ENCODE measurements at places on chromosomes 2 and 18.
A peak's percentile ranks its signal among the peaks of the same experiment; 100 is the strongest.

- DNase-seq = peak; percentile 69
Measured at GRCh38 chr2:164523009-164523408, 98.3 kb downstream of the GRB14 start.

DNA sequence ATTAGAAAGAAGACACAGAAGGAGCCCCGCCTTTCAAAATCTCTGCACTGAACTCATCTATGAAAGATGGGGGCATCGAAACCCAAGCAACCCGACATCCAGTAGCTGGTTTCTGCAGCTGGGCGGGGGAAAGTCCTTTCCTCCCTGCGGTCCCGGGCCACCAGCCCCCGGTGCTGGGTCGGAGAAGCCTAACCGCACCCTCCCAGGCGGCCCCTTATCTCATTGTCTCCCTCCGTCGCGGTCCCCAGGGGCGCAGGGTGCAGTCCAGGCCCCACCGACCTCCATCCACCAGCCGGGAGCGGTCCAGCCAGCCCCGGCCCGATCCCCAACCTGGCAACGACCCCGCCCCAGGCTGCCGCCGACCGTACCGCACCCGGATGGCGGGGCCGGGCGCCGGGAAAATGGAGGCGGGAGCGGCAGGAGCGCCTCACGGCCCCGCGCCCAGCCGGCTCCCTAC is 452 bp downstream of the RAPH1 start:
- DNase-seq = no peak

DNA sequence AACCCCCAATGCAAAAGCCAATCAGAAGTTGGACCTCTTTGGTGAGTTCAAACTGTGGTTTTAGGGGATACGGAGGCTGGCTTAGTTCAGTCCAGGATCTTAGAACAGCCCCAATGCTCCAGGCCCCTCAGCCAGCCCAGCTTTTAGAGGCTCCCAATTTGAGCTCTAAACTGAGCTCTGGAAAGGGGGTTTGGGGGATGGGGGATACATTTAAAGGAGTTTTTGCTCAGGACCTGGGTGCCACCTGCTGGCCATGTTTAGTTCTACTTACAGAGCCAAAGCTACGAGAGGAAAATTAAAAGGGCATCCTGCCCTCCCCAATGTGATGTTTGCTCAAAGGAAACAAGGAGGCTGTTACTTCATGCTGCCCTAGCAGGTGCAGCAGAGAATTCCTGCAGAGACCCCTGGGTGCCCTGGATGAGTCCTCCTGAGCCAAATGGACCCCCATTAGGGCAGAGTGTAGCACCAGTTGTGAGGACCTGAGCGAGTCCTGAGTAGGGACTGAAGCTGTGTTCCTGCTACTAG is 15.9 kb upstream of the TMEM214 start:
- peak; percentile 73 for DNase-seq

DNA sequence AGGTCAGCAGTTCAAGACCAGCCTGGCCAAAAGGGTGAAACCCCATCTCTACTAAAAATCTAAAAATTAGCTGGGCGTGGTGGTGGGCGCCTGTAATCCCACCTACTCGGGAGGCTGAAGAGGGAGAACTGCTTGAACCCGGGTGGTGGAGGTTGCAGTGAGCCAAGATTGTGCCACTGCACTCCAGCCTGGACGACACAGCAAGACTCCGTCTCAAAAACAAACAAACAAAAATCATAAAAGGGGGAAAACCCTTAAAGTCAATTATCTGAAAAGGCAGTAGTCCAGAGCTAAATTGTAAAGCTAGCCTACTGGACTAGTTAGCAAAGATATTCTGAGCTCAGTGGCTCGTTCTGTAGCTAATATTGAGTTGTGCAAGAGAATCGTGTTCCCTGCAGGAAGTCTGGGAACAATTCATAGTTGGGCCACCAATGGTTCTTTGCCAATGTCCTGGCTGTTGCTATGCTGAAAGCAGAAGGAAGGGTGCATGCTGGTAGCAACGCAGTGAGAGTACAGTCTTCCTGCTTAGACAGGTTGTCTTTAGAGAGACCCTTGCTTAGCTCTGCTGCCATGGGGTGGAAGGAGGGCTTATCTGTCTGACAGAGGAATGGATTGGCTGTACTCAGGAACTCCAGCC is 4.3 kb downstream of the TGOLN2 start:
- no peak for DNase-seq

All from fibroblast of skin of abdomen (primary cell).